ENCODE measurements at places on chromosomes 5 and 9.

- H3K27ac ChIP-seq: no peak overlapping the region
- DNase-seq: no peak
- no peak overlapping the region for H3K4me3 ChIP-seq
- no peaks in the 10 kb centered on the region for H3K36me3 ChIP-seq
- peaks cover 3% of the 10 kb centered on the region for H3K27me3 ChIP-seq
- no peaks in the 10 kb centered on the region for H3K4me1 ChIP-seq
Measured at GRCh38 chr5:130805648-130806047, 359.4 kb downstream of the HINT1 start.

DNA sequence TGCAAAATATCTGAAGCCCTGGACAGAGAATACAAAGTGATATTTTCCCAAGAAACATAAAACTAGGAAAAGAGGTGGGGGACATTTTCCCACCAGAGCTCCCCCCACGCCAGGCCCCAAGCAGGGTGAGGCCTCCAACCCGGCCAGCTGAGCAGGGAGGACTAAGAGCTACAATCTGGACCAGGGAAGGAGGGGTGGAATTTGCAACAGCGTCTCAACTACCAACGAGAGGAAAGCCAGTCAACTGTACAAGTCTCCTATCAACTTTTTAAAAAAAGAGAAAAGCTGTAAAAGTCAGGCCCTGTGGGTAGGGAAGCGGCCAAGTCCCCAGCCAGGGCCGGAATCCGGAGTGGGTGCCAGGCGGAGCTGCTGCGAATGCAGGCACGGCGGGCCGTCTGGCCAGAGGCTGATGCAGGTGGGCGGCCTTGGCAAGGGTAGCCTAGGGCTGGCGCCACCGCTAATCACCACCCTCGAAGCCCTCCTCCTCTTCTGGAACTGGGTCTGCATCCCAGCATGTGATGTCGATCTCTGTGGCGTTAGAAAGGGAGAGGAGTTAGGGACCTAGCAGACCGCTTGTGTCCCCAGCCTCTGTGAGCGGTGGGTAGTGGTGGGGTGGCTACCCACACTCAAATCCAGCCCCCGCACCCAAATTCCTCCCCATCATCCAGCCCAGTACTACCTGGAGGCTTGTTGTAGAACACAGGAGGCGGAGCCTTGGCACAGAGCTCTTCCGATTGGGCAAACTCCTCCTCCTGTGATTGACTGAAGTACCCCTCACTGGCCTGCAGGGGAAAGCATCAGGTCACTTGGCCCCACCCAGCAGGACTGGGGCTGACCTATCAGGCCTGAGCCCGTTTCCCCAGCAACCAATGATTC, 10.6 kb downstream of the PRR7 start:
- peaks cover 9% of the 10 kb centered on the region for H3K4me1 ChIP-seq
- no peaks in the 10 kb centered on the region for H3K27me3 ChIP-seq

DNA sequence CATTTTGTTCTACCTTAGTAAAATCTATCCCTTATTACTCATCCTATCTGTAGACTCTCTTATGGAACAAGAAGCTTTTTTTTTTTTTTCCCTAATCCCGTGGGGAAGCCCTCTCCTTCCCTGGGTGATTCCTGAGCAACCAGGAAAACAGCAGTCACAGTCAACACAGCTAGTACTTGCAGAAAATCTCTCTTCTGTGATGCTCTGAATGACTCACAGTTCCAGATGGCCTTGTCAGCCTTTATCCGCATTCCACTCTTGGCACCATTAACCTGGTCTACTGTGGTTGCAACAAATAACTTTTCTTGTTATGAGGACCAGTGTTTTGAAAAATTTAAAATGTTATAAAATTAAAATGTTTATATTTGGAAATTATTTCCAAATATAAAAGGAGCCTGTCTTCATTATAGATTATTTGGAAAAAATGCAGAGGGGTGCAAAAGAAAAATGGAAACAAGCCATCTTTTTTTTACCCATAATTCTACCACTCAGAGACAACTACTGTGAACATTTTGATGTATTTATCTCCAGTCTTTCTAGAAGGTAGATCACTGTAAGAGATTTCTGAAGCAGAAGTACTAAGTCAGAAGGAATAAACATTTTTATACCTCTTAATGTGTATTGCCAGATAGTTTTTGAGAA, 486.7 kb downstream of the RAB3C start:
- H3K27me3 ChIP-seq: peaks cover 3% of the 10 kb centered on the region
- no peak for DNase-seq
- H3K4me3 ChIP-seq: no peak overlapping the region

DNA sequence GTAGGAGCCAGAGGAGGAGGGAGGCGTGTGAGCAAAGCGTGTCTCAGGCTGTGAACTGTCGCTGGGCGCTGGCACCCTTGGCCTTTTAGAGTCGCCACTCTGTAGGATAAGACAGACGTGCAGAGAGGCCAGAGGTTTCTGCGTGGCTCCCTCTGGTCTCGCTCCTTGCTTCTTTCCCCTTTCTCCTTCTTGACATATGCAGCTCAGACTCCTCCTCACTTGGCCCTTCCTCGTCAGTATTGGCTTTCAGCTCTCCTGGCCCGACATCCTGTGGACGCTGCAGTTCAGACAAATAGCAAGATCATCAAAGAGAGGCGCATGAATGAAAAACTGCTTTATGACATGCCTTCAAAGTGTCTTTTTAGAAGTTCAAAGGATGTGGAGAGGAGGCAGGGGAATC, 116.8 kb upstream of the SPRY4 start:
- H3K36me3 ChIP-seq: no peaks in the 10 kb centered on the region
- H3K4me3 ChIP-seq: no peak overlapping the region
- no peak for DNase-seq
- no peaks in the 10 kb centered on the region for H3K4me1 ChIP-seq
- H3K27ac ChIP-seq: no peak overlapping the region

GRCh38 chr9:18799428-18799827, 233.6 kb downstream of the SAXO1 start:
- H3K4me3 ChIP-seq: no peak overlapping the region
- H3K4me1 ChIP-seq: no peaks in the 10 kb centered on the region
- no peak overlapping the region for H3K27ac ChIP-seq
- peaks cover 1% of the 10 kb centered on the region for H3K27me3 ChIP-seq
- H3K36me3 ChIP-seq: no peaks in the 10 kb centered on the region
- DNase-seq: no peak

GRCh38 chr9:125400725-125401716, 139.4 kb downstream of the GAPVD1 start:
- H3K27me3 ChIP-seq: peaks cover 3% of the 10 kb centered on the region
- H3K4me3 ChIP-seq: no peak overlapping the region
- H3K27ac ChIP-seq: no peak overlapping the region
- no peak for DNase-seq
- no peaks in the 10 kb centered on the region for H3K36me3 ChIP-seq

GRCh38 chr9:122827761-122828093, 661 bp downstream of the PDCL start:
- peak overlapping the region; percentile 93 for H3K27ac ChIP-seq
- no peak for DNase-seq
- H3K4me1 ChIP-seq: peaks cover 11% of the 10 kb centered on the region
- H3K36me3 ChIP-seq: peaks cover 4% of the 10 kb centered on the region
- H3K27me3 ChIP-seq: no peaks in the 10 kb centered on the region
- peak overlapping the region; percentile 99 for H3K4me3 ChIP-seq

GRCh38 chr5:91031402-91031752, 351.7 kb downstream of the ARRDC3 start:
- no peaks in the 10 kb centered on the region for H3K36me3 ChIP-seq
- H3K4me3 ChIP-seq: no peak overlapping the region
- no peaks in the 10 kb centered on the region for H3K4me1 ChIP-seq
- DNase-seq: no peak
- H3K27me3 ChIP-seq: no peaks in the 10 kb centered on the region
